WTC11 (cell line): ENCODE measurements at places on chromosomes 16 and 17. TPM values are rescaled to one million over a fixed set of nuclear protein-coding genes. Genes with fewer than 3 reads are reported as not detected.

Gene DPEP2
- total RNA-seq: 0.13 to 0.25 TPM in 2 of 3 replicates, not detected in the other

Gene GPR179
- 0.09 to 0.46 TPM (median 0.46 TPM) in 3 replicates for total RNA-seq

Gene MPDU1
- total RNA-seq: 55.3 to 57.7 TPM (median 57.0 TPM) in 3 replicates

Gene TBX2
- total RNA-seq: 0.09 to 0.41 TPM (median 0.21 TPM) in 3 replicates

DNA sequence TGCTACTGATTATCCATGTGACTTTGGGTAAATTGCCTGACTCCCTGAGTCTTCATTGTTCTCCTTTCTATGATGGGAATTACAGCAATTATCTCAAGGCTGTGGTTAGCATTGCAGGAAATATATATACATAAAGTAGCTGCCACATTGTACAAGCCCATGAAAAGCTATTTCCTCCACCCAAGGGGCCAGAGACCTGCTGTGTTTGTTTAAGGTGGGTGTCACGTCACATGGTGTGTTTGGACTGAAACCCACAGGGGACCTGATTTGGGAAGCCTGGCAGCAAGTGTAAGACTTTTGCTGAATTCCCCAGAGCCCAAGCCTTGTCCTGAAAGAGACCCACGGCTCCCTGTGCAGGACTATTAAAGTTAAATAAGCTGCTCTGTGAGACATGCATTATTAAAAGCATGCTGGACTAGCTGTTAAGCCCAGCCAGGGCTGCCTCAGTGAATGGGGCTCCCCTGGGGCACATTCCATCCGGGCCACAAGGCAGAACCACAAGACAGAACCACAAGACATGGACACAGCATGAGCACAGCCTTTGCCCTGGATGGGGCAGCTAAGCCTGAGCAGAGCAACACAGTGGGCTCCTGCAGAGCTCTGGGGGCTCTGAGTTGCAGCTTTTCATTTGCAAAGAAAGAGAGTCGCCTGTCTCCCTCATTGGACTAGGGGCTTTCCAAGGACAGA is 148.9 kb downstream of the SPACA3 start:
- H3K27ac ChIP-seq: no peak overlapping the region
- no peak for DNase-seq
- H3K36me3 ChIP-seq: no peaks in the 10 kb centered on the region
- peaks cover 5% of the 10 kb centered on the region; the same call in 1 of the 2 replicates for H3K27me3 ChIP-seq

DNA sequence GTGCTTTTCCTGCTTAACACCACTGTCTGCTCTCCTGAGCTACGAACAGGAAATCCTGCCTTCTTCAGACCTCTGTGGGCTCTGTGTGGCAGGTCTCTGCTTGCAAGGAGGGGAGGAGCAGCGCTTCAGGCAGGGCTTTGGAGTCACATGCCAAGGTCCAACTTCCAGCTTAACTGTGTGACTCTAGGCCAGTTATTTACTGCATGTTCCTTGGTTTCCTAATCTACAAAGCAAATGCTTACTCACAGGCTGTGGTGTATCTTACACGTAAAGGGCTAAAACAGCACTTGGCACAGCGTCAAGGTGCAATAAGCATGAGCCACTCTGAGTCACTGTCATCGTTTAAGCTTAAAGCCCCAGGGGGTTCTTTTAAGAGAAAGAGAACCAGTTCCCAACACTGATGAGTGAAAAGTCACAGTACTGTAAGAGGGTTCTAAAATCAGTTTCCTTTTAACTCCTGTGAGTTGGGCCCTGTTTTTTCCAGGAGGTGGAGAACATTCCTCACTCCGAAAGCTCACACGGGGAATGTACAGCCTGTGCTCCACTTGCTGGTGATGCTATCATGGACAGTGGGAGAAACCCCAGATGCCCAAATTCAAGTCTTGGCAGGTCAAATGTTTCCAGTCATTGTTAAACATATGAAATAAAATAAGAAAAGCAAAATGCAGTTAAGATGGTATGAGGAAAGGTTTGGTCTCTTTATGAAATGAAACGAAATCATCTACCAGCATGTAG is 54.1 kb upstream of the BCAR1 start:
- DNase-seq: no peak
- H3K4me3 ChIP-seq: no peak overlapping the region
- peak overlapping the region; percentile 65 for H3K27ac ChIP-seq
- peaks cover 9% of the 10 kb centered on the region; the same call in 1 of the 2 replicates for H3K4me1 ChIP-seq
- H3K36me3 ChIP-seq: peaks cover 39% of the 10 kb centered on the region

DNA sequence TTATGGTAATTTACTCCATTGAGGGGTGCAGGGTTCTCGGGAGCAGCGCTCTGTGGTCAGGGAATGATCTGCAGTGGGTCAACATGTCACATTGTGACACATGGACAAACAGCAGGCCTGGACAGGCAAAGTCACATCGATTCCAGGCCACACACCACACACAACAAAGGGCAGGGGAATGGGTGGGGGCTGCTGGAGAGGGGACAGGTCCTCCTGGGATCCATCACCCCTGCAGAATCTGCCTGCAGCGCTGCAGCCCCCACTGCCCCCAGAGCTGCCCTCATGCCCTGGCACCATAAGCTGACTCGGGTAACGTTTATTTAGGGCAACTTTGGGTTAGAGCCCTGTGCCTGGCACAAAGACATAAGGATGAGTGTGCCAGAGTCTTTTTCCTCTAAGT is 9.1 kb downstream of the PEMT start:
- no peaks in the 10 kb centered on the region for H3K36me3 ChIP-seq
- H3K27me3 ChIP-seq: no peaks in the 10 kb centered on the region
- H3K4me1 ChIP-seq: 0 out of 2 replicates have a peak, but pooled peaks cover 6% of the 10 kb centered on the region
- no peak for DNase-seq
- H3K4me3 ChIP-seq: no peak overlapping the region
- no peak overlapping the region for H3K27ac ChIP-seq

GRCh38 chr17:14813649-14814370 is 451.3 kb downstream of the PMP22 start:
- H3K27ac ChIP-seq: no peak overlapping the region
- peaks cover 20% of the 10 kb centered on the region for H3K4me1 ChIP-seq
- DNase-seq: peak; percentile 77
- H3K27me3 ChIP-seq: no peaks in the 10 kb centered on the region
- H3K36me3 ChIP-seq: no peaks in the 10 kb centered on the region

DNA sequence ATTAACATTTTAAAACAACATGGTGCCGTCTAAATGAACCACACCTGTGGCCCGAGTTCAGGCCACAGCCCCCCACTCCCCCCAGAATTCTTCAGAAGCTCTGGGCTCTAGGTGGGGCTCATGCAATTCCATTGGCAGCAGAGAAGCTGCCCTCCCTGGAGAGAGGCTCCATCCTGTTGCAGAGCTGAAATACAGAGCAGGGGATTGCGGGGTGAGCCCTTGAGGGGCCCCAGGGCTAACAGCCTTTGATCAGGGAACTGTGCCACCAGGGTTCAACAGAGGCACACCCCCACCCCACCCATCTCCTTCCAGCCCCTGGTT is 69.3 kb downstream of the ABR start:
- no peaks in the 10 kb centered on the region for H3K36me3 ChIP-seq
- H3K4me3 ChIP-seq: peak overlapping the region; percentile 60
- no peak overlapping the region for H3K27ac ChIP-seq
- peaks cover 43% of the 10 kb centered on the region for H3K4me1 ChIP-seq

DNA sequence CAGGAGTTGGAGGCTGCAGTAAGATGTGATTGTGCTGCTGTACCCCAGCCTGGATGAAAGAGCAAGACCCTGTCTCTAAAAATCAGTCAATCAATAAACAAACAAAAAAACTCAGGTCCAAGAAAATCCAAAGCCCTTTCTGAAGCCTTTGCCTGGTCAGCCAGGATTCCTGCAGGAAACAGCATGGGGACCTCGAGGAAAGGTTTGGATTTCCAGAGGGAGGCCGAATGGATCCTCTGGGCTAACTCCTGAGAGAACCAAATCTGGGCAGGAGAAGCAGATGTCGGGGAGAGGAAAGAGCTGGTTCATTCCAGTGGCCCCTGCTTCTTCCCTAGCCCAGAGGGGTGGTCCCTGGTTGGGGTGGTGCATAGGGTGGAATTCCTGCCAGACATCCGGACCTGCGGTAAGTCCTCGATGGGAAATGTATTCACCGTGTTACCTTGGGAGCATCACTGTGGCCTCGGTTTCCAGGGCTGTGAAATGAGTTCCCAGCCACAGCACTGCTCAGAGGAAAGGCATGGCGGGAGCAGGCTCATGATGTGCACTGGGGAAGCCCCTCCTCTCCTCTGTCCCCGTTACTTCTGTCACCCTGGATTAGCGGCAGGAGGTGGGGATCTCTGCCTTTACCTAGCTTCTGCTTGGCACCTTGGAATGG is 75.1 kb downstream of the CYLD start:
- H3K27ac ChIP-seq: no peak overlapping the region
- H3K36me3 ChIP-seq: no peaks in the 10 kb centered on the region
- no peak overlapping the region for H3K4me3 ChIP-seq
- no peak for DNase-seq

DNA sequence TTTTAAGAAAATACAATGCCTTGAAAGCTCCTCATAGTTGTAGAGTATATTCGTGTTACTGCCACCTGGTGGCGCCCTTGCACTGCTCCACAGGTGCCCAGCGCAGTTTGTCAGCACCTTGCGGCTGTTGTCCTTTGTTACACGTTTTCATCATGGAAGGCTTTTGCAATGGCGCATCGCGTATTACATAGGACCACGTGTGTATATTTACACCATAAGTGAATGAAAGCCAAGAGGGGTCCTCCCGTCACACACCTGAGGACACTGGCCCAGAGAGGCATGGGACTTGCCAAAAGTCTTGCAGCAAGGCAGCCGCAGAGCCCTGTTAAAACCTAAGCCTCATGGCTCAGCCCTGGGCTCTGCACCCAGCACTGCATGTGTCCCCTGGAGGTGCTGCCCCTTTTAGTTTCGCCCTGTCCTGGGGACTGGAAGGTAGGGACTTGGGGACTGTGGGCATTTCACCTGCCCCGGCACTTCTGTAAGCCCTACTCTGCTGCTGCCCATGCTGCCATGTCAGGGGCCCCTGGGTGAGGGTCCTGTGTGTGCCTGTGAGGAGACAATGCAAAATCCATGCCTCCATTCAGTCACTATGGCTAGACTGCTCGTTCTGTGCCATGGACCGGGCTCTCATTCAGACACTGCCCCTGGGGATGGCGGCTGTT is 24.3 kb downstream of the POLR3E start:
- no peak overlapping the region for H3K4me3 ChIP-seq
- peak overlapping the region; percentile 74 for H3K27ac ChIP-seq
- DNase-seq: peak; percentile 79

DNA sequence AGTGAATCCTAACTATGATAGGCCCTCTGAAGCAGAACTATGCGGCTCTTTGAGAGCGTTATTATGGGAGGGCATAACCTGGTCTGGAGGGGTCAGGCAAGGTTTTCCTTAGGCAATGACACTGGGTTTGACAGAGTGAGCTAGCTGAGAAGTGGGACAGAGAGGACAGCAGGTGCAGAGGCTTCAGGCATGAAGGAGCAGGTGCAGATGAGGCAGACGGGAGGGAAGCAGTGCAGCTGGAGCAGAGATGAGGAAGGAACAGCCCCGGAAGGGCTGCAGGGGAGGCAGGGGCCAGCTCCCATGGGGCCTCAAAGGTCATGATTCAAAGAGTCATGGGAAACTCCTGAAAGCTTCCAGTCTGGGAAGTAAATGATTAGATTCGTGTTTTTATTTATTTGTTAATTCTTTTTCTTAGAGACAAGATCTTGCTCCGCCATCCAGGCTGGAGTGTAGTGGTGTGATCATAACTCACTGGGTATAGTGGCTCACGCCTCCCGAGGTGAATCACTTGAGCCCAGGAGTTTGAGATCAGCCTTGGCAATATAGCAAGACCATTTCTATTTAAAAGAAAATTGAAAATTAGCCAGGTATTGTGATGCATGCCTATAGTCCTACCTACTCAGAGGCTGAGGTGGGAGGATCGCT is 5.4 kb downstream of the MARCHF10 start:
- no peaks in the 10 kb centered on the region for H3K36me3 ChIP-seq
- H3K27me3 ChIP-seq: no peaks in the 10 kb centered on the region
- H3K4me3 ChIP-seq: no peak overlapping the region
- DNase-seq: no peak
- peaks cover 24% of the 10 kb centered on the region for H3K4me1 ChIP-seq
- H3K27ac ChIP-seq: no peak overlapping the region

GRCh38 chr16:46808997-46809396 is 22.0 kb downstream of the C16orf87 start:
- H3K36me3 ChIP-seq: peaks cover 15% of the 10 kb centered on the region
- H3K27ac ChIP-seq: no peak overlapping the region
- peaks cover 7% of the 10 kb centered on the region; the same call in 1 of the 2 replicates for H3K4me1 ChIP-seq
- no peaks in the 10 kb centered on the region for H3K27me3 ChIP-seq

GRCh38 chr16:30490210-30490609 is 17.7 kb downstream of the ITGAL start:
- 0 out of 2 replicates have a peak overlapping the region, but pooled peaks have one; percentile 21 for H3K27ac ChIP-seq
- H3K36me3 ChIP-seq: no peaks in the 10 kb centered on the region
- no peak for DNase-seq
- H3K27me3 ChIP-seq: peaks cover 9% of the 10 kb centered on the region; the same call in 1 of the 2 replicates

- peaks cover 4% of the 10 kb centered on the region; the same call in 1 of the 2 replicates for H3K27me3 ChIP-seq
- no peak for DNase-seq
- no peak overlapping the region for H3K4me3 ChIP-seq
- H3K4me1 ChIP-seq: peaks cover 20% of the 10 kb centered on the region
- H3K36me3 ChIP-seq: no peaks in the 10 kb centered on the region
These were observed 92.6 kb upstream of the ASIC2 start for GRCh38 chr17:33385713-33386112.

- no peak overlapping the region for H3K4me3 ChIP-seq
- H3K27ac ChIP-seq: no peak overlapping the region
- H3K27me3 ChIP-seq: peaks cover 44% of the 10 kb centered on the region
- H3K36me3 ChIP-seq: no peaks in the 10 kb centered on the region
- peaks cover 27% of the 10 kb centered on the region for H3K4me1 ChIP-seq
These were observed 3.2 kb upstream of the CRHR1 start for GRCh38 chr17:45780921-45781320.

DNA sequence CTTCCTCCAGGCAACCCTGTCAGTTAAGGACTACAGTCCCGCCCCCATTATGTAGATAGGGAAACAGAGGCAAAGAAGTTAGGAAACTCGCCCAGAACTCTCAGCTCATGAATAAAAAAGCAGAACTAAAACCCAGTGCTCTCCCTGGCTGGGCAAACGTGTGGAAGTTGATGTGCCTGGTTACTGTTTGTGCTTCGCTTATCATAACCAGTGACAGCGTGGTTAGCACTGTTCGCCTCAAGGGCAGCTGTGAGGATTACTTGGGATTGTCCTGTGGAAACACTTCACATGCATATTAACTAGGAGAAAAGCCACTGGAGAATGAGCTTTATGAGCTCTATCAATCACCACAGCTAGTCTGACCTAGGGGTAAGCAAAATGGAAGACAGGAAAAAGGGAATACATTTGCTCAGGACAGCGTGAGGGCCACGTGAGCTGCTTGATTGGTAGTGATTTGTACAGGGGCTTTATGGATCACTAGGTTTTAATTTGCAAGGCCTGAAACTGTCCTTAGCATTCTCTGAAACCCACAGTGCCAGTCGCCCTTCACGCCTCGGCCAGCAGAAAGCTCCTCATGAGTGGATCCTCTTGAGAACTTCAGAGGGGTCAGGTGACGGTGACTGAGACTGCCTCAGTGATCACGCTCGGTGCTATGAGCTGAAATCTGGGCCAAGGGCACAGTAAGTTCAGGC is 19.9 kb downstream of the CYB5D2 start:
- H3K4me1 ChIP-seq: peaks cover 16% of the 10 kb centered on the region
- H3K27me3 ChIP-seq: no peaks in the 10 kb centered on the region
- H3K36me3 ChIP-seq: peaks cover 30% of the 10 kb centered on the region

- no peak for DNase-seq
- H3K27me3 ChIP-seq: no peaks in the 10 kb centered on the region
- H3K36me3 ChIP-seq: no peaks in the 10 kb centered on the region; the same call in 1 of the 2 replicates
- H3K4me3 ChIP-seq: no peak overlapping the region
- no peaks in the 10 kb centered on the region for H3K4me1 ChIP-seq
These were observed 71.3 kb downstream of the SMG6 start for GRCh38 chr17:2232244-2232638.

GRCh38 chr17:30375661-30376060 is 3.1 kb upstream of the CPD start:
- H3K27ac ChIP-seq: no peak overlapping the region
- H3K36me3 ChIP-seq: no peaks in the 10 kb centered on the region
- H3K27me3 ChIP-seq: peaks cover 35% of the 10 kb centered on the region
- no peak for DNase-seq
- peaks cover 37% of the 10 kb centered on the region for H3K4me1 ChIP-seq
